ENCODE measurements at places on chromosomes 12 and 14.

- DNase-seq = no peak
These were observed 4.9 kb downstream of the HRK start for GRCh38 chr12:116876151-116876869.

GRCh38 chr12:93440043-93440835 lies 1.5 kb downstream of the UBE2N start:
- no peak for DNase-seq

- DNase-seq = no peak
These were observed 68.0 kb downstream of the SPTB start for GRCh38 chr14:64811676-64812075.

DNA sequence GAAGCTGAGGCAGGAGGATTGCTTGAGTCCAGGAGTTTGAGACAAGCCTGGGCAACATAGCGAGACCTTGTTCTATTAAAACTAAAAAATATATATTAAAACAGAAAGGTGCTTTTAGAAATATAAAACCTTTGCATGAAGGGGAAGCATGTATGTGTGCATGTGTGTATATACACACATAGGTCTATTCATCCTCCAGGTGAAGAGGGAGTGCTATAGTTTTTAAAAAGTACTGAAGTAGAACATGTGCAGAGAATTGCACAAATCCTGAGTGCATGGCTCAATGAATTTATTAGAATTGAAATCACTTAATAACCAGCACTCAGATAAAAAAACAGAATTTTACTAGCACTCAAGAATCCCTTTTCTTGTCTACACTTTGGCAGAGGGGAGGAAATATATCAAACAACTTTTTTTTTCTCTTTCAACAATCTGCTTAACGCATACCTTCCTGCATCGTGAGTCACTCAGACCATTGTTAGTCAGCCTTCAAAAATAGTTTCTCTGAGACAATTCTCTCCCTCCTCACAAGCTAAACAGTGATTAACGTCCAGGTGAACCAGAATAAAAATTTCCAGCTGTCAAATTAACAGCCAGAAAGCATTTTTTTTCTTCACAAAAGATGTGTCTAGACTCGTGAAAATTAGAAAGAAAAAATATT lies 17.7 kb upstream of the NEDD1 start:
- DNase-seq = no peak

DNA sequence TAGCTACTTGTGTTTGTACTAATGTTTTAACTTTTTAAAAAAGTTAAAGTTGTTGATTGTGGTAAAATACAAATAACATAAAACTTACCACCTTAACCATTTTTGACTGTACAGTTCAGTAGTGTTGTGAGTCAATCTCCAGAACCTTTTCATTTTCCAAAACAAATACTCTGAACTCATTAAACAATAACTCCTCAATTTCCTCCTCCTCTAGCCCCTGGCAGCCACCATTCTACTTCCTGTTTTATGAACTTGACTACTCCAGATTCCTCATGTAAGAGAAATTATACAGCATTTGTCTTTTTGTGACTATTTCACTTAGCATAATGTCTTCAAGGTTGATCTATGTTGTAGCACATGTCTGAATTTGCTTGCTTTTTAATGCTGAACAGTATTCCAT lies 299.1 kb upstream of the AMIGO2 start:
- DNase-seq = no peak

- no peak for DNase-seq
These were observed 30.5 kb downstream of the VEZT start for GRCh38 chr12:95248095-95248494.

GRCh38 chr12:105343836-105344235 lies 13.3 kb downstream of the C12orf75 start:
- no peak for DNase-seq

DNA sequence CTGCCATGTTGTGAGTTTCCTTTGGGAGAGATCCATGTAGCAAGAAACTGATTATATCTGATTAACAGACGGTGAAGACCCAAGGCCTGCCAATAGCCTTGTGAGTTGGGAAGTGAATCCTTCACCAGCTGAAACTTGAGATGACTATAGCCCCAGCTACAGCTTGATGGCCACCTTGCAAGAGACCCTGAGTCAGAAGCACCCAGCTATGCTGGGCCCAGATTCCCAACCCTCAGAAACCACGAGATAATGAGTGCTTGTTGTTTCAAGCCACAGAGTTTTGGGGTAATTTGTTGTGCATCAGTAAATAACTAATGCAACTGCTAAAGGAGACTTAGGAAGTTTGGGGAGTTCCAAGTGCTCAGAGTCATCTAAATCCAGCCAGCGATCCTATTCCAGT lies 80.3 kb downstream of the AVPR1A start:
- no peak for DNase-seq

DNA sequence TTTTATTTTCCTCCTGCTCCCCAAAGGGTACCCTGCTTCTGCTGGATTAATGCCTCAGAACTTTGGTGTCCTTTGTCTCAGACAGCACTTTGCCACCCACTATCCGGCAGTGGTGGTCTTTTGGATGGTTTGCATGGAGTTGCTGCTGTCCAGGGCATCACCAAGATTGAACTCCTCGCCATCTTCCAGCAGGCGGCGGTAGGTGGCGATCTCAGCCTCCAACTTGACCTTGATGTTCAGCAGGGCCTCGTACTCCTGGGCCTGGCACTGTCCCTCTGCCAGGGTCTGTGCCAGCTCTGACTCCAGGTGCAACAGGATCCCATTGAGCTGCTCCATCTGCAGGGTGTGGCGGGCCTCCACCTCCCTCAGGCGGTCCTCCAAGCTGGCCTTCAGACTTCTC lies 9.4 kb upstream of the NOPCHAP1 start:
- no peak for DNase-seq

DNA sequence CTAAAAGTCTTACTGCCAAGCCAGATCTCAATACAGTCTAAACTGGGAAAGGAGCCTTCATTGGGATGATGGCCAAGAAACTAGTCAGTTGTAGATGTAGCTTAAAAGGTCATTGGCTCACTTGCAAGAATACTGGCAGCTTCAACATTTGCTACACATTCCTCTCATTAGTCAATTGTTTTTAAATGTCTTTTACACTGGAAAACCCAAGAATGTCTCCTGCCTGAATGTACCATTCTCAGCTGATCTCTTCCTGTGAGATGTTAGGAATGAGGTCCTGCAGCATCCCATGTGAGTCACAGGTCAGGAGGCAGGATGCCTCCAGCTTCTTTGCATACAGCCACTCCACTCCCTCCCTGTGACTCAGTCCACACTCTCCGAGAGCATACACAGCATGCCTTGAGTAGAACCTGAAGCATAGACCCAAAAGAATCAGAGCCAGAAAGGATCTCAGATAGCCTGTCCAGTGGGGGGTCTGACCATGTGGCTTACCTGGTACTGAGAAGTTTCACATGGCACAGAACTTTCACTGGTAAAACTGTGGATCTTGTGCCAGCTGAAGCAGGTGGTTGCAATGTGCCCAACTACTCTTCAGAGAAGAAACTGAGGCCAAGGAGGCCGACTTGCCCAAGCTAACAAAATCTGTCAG lies 56.0 kb upstream of the HECTD1 start:
- no peak for DNase-seq

DNA sequence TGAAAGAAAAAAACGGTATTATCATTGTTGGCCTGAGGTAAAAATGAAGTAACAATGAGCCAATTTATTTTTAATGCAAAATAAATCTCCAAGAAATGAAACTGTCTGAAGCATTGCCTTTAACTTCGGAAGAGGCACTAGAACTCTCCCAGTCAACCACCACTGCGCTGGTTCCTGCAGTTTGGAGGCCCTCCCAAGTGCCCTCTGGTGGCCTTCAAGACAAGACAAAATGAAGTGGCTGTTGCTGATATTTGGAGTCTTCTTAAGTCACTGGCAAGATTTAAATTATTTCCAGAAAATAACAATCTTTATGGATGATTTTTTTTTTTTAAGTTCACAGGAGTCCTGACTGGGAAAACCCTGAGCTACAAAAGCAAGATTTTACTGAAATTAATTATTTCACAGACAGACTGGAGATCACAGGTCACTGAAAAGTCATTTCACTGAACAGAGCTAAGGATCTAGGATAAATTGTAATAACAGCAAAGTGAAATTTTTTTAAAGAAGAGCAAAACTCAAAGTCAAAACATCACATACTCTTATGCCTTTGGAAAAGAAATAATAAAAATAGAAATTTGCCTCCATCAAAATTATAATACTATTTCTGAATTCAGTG lies 58.2 kb downstream of the DICER1 start:
- DNase-seq = peak; percentile 46

GRCh38 chr12:64566831-64567517 lies 43.3 kb upstream of the RASSF3 start:
- no peak for DNase-seq

DNA sequence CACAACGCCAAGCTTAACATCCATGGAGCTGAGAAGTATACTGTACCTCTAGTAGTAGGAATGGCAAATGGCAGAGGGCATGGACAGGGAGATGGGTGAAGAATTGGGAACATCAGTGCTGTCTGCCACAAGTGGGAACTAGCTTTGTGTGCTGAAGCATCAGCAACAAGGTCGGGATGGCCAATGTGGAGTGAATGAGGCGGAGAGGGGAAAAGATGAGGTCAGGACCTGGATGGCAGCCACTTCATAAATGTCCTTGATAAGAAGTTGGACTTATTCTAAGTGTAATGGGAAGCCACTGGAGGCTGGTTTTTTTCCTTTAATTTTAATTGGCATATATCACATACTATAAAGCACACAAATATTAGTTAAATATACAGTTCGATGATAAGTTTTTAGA lies 21.9 kb upstream of the CLMN start:
- no peak for DNase-seq

DNA sequence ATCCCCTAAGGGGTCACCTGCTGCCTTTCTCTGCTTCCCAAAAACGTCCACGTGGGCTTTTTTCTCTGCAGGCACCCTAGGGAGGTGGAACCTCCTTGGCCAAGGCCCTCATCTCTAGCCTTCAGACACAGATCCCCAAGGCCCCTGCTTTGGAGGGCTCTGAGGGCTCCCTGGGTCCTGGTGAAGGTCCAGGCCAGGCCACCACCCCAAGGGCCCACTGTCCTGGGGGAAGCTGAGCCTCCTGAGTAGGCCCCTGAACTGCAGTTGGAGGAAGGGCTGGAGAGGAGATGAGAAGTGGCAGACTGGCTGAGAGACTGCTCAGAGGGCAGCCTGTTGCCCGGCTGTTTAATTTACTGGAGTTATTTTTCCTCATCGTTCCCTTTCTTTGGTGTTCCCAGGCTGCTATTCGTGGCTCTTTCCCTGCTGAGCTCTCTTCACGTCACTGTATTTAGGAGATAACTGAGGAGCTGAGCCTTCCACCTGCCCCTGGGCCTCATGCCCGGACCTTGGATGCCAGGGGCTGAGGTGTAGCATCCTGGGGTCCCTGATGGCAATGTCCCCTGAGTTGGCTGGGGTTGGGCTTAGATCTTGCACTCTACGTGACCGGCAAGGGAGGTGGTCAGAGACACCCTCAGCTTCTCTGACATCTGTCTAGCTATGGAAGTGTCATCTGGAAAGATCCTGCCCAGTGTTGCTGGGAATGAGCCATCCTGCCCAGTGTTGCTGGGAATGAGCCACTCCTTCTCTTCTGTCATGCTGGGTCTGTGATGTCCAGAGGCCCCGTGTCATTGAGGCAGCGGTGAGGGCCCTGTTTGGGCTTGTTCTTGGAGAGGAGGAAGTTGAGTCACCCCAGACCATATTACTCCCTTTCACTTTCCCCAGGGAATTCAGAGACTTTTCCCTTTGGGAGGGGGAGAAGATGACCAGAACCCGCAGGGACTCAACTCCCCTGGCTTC lies 139.8 kb downstream of the TSPAN9 start:
- no peak for DNase-seq

DNA sequence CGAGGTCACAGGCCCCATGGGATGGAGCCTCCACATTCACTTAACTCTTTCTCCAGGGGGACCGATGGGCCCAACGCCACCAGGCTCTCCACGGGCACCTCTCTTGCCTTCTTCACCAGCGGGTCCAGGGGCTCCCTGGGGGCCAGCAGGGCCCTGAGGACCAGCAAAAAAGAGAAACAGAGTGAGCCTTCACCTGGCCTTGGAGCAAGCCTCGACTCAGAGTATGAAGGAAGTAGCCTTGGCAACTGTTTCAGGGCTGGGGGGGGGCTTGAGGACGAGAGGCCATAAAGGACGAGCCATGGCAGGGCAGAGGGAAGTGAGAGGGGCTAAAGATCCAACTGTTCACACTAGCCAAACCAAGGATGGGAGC lies 18.0 kb downstream of the COL2A1 start:
- no peak for DNase-seq

- DNase-seq = no peak
These were observed 41.3 kb downstream of the TDG start for GRCh38 chr12:104006929-104007328.

DNA sequence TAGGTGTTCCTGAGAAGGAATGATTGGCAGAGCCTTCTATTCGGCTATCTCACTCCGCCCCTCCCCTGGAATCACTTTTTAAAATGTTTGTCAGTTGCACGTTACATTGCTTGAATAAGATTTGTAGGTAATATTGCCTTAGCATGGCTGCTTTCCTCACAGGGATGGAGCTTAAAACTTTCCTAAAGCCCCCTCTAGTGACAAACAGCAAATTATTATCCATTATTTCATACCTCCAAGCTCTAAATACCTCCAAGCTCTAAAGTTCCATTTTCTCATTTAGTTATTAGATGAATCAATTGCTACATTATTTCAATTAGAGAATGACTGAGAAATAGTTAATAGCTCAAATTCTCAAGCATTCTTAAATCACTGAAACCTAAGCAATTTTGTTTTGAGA lies 5.1 kb upstream of the SPATA7 start:
- DNase-seq = no peak

- no peak for DNase-seq
These were observed 53.5 kb downstream of the ETV6 start for GRCh38 chr12:11702959-11703358.

DNA sequence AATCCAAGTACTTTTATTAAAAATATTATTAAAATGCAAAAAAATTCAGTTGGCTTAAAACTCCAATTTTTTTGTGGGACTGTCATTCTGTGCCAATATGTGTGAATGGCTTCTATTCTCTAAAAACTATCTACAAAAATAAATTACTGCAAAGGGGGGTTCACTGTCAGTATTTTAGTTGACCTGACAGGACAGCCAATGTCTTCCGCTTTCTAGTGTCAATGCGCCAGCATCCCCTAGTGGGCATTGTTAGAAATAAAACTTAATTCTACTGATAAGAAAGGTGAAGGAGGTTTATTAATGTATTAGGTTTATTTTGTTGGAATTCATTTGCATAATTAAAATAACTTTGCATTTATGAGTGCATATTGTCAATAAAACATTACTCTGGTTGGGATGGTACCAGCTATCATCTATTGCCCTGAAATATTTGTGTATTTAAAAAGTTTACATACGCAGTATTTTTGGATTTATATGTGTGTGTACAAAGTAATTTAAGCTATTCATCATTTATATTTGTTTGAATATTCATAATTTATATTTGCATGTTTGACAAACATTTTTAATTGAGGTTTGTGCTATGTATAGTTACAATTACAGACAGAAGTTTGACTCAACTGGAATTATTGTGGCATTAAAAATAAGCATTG lies 527.2 kb downstream of the FLRT2 start:
- peak; percentile 37 for DNase-seq

DNA sequence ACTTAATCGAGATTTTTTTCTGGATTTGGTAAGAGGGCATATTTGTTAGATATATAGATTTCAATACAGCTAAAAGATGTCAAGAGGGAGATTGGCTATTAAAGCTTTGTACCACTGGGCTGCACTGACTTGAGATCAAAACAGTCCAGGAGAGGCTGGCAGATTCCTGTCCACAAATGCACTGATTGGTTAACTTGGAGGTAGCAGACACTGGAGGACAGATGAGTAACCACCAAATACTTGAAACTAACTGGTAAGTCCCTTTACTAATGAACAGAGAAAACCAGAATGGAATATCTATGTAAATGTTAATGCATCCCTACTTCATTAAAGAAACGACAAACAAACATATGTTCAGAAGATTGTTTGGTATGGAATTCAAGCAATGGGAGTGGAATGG lies 416.6 kb downstream of the LRIG3 start:
- no peak for DNase-seq
